ENCODE measurements at places on chromosomes 16 and 17.

- no peak for DNase-seq
Observed at GRCh38 chr17:67759355-67760171, 41.8 kb downstream of the NOL11 start.

- DNase-seq, result no peak
Observed at GRCh38 chr16:72921106-72921505, 126.8 kb downstream of the ZFHX3 start.

GRCh38 chr16:25771812-25772568 is 80.2 kb downstream of the HS3ST4 start:
- no peak for DNase-seq

GRCh38 chr16:1126044-1126443 is 26.9 kb upstream of the CACNA1H start:
- DNase-seq, result no peak

DNA sequence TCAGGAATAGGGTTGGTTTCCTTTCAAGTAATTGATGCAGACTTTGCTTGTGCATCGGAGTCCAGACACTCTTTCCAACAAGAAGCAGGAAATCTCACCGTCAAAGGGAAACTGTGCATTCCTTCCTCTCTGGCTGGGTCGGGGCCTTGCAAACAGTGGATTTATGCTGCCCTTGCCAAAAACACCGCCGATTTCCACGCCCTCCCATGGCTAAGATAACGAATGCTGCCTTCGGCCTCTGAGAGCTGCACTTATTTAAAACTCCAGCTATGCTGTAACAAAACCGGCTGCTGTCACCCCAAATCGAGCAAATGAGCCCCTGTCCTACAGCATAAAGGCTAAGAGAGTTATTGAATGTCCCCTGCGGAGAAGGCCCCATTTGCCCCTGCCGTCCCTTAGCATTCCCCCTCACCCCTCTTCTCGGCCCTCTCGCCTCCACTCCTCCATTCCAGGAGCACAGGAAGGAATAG is 275.5 kb upstream of the IRX5 start:
- DNase-seq, result no peak

DNA sequence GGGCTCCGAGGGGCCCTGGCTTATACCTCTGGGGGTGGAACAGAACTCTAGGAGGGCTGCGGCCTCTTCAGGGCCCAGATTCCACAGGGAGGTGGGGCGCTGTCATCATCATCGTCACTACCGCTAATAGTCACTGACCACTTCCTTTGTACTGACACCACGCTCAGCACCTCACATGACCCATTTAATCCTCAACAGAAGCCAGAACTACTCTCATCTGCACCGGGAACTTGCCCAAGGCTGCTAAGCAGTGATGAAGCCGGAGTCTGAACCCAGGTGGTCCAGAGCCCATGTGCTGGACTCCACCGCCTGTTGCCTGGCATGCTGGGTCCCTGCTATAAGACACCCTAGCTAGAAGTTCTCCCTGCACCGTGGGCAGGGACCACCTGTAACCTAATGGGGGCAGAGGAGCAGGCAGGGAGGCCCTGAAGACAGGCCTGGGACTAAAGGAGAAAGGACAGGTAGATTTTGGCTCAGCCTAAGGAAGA is 12.0 kb downstream of the UNC13D start:
- DNase-seq, result no peak

DNA sequence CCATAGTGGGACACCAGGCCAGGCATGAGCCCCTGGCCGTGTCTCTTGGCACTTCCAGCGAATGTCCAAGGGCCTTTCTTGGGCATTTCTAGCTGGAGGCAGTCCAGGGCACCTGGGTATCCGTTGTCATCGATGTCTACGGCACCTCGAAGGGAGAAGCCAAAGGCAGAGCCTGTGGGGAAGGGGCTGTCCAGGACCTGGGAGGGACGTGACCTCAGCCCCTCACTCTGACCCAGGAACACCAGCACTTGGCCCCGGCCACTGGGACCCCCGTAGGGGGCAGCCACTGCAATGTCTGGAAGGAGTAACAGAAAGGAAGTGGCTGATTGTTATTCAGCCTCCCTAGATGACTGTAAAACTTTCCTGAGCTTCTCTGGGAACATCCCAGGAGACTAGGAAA is 8.7 kb downstream of the ITGA2B start:
- DNase-seq, result no peak

DNA sequence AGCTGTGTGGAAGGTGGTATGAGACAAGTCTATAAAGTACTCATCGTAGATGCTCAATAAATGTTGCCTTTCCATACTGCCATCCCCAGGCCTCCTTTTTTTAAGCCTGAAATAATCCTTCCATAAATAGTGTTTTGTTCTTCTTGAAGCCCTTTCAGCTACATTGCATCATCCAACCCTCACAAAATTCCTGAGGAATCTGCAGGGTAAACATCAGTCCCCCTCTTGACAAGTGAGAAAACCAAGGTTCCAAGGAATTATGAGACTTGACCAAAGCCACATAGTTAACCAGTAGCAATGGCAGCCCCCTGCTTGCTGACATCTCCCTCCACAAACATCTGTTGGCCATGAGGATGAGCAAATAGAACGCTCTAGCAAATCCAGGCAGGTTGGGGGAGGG is 89.7 kb upstream of the CCL1 start:
- no peak for DNase-seq

DNA sequence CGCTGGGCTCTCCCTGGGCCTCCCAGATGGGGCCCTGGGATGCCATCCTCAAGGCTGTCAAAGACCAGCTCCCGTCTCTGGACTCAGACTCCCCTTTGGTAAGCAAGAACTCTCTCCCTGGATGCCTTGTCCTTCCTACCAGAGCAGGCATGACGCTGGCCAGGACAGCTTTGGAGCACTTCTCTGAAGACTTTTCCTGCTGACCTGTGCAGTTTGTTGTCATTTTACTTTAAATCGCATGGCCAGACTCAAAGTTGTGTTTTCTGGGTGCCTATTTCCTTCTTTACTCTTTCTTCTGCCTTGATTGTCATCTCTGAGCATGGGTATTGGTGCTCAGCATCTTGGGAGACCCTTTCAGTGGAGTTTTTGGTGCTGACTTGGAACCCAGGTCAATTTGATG is 2.2 kb downstream of the DNAAF8 start:
- no peak for DNase-seq
